ENCODE measurements at places on chromosomes 13 and 19.

DNA sequence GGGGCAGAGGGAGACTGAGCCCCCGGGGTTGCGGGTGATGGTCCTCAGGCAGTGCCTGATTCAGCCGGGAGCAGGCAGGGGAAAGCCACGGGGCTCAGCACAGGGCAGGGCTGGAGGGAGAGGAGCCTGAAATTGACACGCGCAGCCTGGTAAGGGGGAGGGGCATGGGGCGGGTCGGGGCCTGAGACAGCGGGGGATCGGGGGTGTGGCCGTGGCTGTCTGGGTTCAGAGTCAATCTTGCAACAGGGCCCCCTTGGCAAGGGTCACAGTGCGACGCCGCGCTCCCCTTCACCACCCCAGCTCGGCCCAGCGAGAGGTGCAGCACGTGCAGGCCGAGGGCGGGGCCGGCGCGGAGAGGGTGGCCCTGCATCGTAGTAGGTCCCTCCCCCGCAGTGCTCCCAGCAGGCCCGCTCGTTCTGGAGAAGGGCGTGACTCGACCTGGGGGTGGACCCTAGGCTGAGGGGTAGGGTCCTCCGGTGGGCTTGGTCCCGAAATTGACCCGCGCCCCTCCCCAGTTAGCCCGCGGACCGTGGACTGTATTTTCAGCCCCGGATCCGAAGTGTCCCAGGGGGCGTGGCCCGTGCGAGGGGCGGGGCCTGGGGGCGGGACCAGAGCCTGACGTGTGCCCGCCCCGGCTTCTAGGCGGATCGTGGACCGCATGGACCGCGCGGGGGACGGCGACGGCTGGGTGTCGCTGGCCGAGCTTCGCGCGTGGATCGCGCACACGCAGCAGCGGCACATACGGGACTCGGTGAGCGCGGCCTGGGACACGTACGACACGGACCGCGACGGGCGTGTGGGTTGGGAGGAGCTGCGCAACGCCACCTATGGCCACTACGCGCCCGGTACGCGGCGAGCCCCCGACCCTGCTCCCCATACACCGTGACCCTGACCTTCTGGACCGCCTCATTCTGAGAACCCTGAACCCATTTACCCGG lies 6.0 kb downstream of the RCN3 start:
- peak; percentile 70 for DNase-seq

- DNase-seq, result no peak
Observed at GRCh38 chr13:100460266-100460665, 128.3 kb downstream of the GGACT start.

- no peak for DNase-seq
Observed at GRCh38 chr13:93776936-93777335, 550.3 kb downstream of the GPC6 start.

GRCh38 chr19:36528921-36529518 lies 949 bp upstream of the ZNF260 start:
- peak; percentile 0 for DNase-seq

GRCh38 chr19:17926044-17926443 lies 6.8 kb upstream of the CCDC124 start:
- no peak for DNase-seq

- no peak for DNase-seq
Observed at GRCh38 chr13:23180711-23181110, at the start of gene SGCG. SGCG (plus strand) TSS chr13:23180979; CDS start chr13:23203695, 22,716 bp downstream.

DNA sequence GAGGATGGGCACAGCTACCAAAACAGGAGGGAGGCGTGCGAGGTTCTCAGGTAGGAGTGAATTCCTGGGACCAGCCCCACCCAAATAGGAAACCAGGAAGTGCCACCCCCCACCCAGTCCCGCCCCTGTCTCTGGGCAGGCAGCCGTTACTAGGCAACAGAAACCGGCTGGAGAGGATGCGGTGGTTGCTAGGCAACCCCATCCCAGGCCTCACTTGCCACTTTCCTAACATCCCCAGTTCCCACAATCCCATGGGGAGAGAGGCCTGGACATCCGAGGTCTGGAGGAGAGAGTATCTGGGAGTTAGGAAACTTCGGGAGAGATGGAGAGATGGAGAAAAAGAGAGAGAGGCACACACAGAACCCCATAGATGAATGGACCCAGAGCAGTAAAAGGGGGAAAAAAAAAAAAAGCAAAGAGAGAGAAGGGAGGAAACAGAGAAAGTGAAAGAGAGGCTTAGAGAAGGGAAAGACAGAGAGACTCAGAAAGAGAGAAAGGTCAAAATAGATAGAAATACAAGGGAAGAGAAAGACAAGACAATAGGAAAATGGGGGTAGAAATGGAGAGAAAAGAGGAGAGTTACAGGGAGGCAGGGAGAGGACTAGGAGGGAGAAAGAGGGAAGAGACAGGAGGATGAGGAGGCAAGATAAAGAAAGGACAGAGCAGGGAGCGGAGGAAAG lies 3.8 kb downstream of the GRIK5 start:
- no peak for DNase-seq
